ENCODE measurements at places on chromosomes 5 and 9.

GRCh38 chr9:93248386-93249040, 64.6 kb downstream of the WNK2 start:
- no peak for DNase-seq

- no peak for DNase-seq
Observed at GRCh38 chr5:119954106-119954505, 324.7 kb downstream of the FAM170A start.

GRCh38 chr9:127398275-127398647, 1.3 kb downstream of the SLC2A8 start:
- DNase-seq = no peak

- DNase-seq = no peak
Observed at GRCh38 chr5:55450050-55450765, 84.6 kb downstream of the PLPP1 start.

GRCh38 chr5:92581690-92582089, 999.3 kb downstream of the NR2F1-AS1 start:
- DNase-seq = no peak
